AG09309 (cell line): ENCODE measurements at places on chromosomes 6 and 20.

- DNase-seq = no peak
Observed at GRCh38 chr6:41092421-41093140, 19.8 kb downstream of the NFYA start.

DNA sequence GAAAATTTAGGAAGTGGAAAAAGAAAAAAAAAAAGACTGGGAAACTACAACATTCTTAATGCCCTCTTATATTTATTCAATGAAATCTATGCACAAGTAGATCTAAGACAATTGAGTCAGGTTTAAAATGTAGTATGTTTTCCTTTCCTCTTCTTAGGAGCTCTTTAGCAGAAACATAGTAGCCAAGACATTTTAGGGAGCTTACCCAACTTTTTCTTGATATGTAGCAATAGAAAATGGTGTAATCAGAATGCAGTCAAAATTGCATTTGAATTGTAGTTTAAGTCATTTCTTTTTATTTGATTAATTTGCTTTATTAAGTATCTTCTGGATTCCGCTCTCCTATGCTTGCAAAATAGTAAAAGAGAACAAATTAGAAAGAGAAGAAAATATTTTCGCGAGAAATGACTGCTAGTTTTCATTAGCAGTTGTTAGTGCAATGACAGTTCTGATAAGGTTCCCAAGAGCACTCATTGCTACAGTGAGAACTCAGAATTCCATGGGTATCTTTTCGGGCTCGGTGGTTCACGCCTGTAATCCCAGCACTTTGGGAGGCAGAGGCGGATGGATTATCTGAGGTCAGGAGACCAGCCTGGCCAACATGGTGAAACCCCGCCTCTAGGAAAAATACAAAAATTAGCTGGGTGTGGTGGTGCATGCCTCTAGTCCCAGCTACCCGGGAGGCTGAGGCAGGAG lies 52.2 kb downstream of the JARID2 start:
- no peak for DNase-seq

DNA sequence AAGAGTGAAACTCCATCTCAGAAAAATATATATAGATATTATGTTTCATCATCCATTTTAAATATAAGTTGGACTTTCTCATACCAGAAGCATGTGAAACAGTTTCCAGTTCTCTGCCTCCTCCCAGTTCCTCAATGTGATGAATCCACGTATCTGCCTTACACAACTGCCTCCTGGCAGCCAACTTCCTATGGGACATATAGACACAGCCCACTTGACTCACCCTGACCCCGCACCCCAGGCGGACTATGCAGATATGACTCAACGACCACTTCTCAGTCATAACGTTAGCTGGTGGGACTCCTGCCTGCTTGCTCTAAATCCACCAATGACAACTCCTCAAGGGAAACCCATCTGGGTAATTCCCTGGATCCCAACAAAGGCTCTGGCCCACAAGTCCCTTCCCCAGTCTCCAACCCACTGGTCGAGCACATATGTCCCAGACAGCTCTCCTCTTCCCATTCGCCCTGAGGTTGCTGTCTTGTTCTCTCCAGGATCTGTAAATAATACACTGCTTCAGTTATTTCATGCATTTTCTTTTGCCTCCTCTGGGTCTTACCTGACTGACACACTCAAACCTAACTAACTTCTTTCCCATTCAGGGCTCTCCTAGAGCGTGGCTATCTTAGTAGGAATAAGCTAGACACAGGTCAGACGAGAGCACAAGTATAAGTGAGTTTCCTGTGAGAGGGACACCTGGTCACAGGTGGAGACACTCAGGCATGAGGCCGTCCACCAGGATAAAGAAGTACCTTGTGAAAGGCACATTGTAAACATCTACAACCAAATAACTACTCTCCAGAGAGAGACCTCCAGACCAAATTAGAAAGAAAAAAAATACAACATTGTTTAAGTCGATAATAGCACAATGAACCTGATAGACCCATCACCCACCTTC lies 548.5 kb downstream of the CD83 start:
- peak; percentile 79 for DNase-seq

DNA sequence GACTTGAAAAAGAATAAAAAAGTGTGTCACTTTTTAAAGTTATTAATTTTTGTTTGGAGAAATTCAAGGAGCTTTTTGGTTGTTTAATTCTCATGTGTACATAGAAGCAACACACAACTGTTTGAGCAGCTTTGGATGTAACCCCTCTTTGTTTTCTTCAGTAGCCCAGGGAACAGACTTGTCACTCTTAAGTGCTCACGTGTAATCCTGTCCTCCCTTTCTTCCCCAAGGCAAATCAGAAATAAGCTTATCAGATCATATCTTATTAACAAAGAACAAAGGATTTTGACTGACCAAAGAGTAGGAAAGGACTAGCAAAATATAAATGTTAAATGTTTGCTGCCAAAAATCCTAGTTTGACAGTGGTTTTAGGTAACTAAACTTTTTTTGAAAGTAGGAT lies 7.3 kb upstream of the FLRT3 start:
- no peak for DNase-seq

DNA sequence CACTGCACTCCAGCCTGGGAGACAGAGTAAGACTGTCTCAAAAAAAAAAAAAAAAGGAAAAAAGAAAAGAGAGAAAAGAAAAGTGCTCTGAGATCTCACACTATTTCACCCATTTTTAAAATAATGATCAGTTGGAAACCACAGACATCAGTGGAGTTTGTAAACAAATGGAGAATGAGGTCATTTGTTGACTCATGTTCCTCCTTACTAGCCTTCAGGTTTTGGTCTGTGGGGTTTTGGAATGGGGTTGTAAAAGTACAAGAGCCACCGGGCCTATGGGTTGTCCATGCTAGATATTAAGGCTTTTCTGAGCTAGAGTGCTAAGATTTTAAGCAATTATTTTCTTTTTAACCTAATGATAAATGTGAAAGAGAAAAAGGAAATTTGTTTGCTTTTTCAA lies 104.4 kb upstream of the PRL start:
- DNase-seq = no peak

GRCh38 chr6:150297327-150298029 lies 71.3 kb upstream of the IYD start:
- DNase-seq = no peak

- no peak for DNase-seq
Observed at GRCh38 chr6:157520117-157520406, 139.1 kb downstream of the ZDHHC14 start.

DNA sequence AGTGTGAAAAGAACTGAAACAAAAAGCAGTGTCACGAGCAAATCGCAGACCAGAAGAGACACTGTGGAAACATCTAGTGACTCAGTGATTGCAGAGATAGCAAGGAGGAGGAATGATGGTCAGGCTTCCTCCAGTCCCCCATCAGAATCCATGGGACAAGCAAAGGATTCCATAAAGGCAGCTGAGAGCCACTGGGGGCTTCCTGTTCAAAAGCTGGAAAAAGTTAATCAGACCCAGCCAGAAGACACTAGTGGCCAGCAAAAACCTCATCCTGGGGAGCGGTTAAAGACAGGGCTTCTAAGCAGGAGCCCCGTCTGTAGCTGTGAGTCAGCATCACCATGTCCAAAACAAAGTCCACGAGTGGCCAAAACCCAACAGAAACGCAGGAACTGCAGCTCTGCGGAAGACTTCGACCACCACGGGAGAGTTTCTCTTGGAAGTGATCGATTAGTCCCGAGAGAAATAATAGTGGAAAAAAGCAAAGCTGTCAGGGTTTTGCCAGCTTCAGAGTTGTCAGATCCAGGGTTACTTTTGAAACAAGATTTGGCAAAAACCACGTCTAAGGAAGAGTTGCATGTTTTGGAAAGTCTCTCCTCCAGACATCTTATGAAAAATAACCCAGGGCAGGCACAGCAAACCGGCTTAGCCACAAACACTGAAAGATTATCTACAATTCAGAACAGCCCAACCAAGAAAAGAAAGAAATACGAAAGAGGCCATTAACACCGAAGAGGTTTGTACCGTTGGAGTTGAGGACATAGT lies 51.0 kb downstream of the JAG1 start:
- no peak for DNase-seq

DNA sequence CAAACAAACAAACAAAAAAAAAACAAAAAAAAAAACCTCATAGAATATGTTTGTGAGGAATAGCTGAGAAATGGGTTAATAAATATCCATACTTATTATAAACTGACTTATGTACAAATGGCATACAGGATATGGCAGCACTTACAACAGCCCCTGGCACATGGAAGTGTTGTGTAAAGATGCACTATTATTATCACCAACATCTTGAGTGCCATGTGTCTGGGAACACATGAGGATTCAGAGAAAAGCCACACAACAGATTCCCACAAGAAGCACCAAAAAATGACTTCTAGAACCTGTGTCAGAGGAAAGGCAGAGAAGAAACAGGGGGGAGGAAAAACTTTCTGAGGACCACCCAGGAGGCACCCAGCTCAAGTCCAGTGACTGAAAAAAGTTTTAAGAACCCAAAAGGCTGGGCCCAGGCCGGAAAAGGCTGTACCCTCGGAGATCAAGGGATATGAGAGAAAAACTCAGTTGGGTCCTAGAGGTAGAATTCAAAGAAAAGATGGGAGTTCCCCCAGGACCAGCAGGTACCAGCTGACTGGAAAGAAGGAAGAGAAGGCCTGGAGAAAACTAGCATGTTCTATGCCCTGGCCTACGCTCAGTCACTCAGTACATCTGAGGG lies 9.4 kb upstream of the TAF8 start:
- no peak for DNase-seq

- DNase-seq = no peak
Observed at GRCh38 chr6:9159051-9159450, 723.7 kb upstream of the SLC35B3 start.

GRCh38 chr6:111770263-111771093 lies 102.8 kb downstream of the FYN start:
- no peak for DNase-seq

GRCh38 chr6:110147870-110148269 lies 31.6 kb downstream of the WASF1 start:
- no peak for DNase-seq

GRCh38 chr20:4483486-4483885 lies 238.2 kb upstream of the PRND start:
- no peak for DNase-seq

GRCh38 chr6:137188855-137189254 lies 15.4 kb upstream of the IL22RA2 start:
- DNase-seq = no peak

DNA sequence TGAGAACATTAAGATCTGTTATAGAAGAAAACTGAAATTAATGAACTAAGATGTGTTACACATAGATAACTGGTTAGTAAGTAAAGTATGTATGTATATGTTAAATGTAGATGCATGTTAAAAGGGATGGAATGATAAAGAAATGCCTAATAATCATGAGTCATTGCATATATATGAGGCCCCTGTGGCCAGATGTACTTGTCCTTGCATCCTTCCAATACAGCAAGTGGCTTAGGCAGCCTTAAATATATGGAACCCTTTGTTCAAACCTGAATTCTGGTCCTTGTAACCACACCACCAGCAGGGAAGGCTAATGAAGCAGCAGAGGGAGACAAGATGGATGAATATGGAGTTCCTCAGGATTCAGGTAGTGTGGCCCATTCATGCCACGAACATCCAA lies 9.8 kb upstream of the AKAP7 start:
- DNase-seq = no peak

- no peak for DNase-seq
Observed at GRCh38 chr6:158831571-158831970, 12.4 kb upstream of the EZR start.
